ENCODE measurements at places on chromosomes 2 and 18.

GRCh38 chr2:195594919-195595694 is 61.9 kb upstream of the SLC39A10 start:
- H3K4me1 ChIP-seq, result peaks cover 6% of the 10 kb centered on the region
- no peaks in the 10 kb centered on the region for H3K27me3 ChIP-seq
- no peak overlapping the region for H3K27ac ChIP-seq
- no peaks in the 10 kb centered on the region for H3K36me3 ChIP-seq
- DNase-seq, result no peak

DNA sequence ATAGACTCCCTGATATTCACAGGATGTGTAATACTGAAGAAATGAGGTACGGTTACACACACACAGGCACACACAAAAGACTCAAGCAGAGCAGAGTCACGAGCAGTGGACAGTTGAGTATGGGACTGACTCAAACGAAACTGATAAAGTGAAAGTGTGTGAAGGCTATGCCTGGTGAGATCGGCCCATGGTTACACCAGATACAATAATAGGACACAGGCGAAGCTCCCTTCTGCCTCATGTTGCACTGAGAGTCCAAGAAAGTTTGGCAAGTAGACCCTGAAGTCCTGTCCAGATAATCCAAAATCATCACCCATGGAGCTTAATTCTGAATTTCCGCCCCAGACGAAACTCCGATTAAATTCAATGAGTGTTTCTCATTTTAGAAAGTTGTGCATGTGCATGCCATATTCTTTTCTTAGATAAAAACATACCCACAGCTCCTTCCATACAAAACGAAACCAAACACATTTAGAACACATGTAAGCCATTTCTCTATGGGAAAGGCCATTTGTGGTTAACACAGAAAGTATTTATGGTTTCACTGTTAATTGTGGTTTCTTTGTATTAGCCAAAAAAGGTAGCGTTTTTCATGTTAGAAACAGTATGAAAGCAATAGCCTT is 567.6 kb downstream of the PLCL1 start:
- no peak overlapping the region for H3K4me3 ChIP-seq
- no peak for DNase-seq
- H3K36me3 ChIP-seq, result no peaks in the 10 kb centered on the region
- no peaks in the 10 kb centered on the region for H3K27me3 ChIP-seq
- H3K27ac ChIP-seq, result no peak overlapping the region

- H3K36me3 ChIP-seq, result no peaks in the 10 kb centered on the region
- no peaks in the 10 kb centered on the region for H3K27me3 ChIP-seq
- no peaks in the 10 kb centered on the region for H3K4me1 ChIP-seq
- H3K27ac ChIP-seq, result no peak overlapping the region
- H3K4me3 ChIP-seq, result no peak overlapping the region
These were observed 243.9 kb upstream of the TANK start for GRCh38 chr2:160916300-160916699.

DNA sequence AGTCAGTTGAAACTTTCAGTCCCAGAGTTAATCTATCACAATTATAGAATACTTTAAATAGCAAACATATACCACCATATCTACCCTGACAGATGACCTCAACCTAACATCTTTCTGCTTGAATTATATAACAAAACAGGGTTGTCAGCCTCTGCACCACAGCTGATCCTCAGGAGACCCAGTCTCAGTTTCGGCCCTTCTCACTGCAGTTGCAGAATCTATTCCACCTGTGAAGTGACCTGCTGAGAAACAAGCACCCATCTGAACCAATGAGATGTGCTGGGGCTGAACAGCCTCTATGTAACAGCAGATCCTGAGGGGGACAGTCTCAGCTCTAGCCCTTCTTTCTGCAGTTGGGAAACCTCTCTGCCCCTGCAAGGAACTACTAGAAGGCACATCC is 567.6 kb downstream of the KCNJ3 start:
- no peaks in the 10 kb centered on the region for H3K36me3 ChIP-seq
- no peak overlapping the region for H3K4me3 ChIP-seq
- no peaks in the 10 kb centered on the region for H3K27me3 ChIP-seq
- H3K27ac ChIP-seq, result no peak overlapping the region
- DNase-seq, result no peak

GRCh38 chr2:217645896-217646295 is 356.9 kb downstream of the TNS1 start:
- no peaks in the 10 kb centered on the region for H3K27me3 ChIP-seq
- no peaks in the 10 kb centered on the region for H3K36me3 ChIP-seq

GRCh38 chr2:75587954-75588587 is 27.3 kb upstream of the EVA1A start:
- H3K27me3 ChIP-seq, result no peaks in the 10 kb centered on the region
- H3K36me3 ChIP-seq, result no peaks in the 10 kb centered on the region
- no peak overlapping the region for H3K4me3 ChIP-seq
- no peaks in the 10 kb centered on the region for H3K4me1 ChIP-seq
- no peak for DNase-seq
- no peak overlapping the region for H3K27ac ChIP-seq

DNA sequence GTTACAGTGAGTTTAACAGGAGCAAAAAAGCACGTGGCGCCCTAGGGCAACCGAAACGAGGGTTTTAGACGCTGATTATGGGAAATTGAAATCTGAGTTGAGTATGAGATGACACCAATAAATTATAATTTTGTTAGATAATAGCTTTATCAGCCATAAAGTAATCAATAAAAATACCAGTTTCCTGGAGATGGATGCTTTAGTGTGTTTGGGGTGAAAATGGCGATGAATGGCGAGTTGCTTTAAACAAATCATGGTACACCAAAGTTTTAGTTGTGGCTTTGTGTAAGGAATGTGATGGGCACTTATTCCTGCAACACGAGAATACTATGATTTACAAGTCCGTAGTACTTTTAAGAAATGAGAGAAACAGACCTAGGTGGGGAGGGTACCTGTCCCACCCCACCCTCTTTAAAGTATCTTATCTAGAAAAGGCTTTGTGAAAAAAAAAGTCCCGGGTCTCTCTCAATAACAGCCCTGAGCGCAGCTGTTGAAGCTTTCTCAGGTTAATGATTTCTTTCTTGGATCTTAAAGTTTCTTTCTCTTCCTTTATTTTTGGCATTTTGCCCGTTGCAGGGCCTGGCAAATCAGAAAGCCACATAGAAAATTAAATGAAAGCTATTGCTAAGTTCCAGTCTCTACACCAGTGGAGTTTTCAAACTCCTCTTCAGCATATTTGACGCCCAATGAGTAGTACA is 1.5 kb upstream of the RRM2 start:
- H3K27me3 ChIP-seq, result no peaks in the 10 kb centered on the region
- peaks cover 4% of the 10 kb centered on the region for H3K4me1 ChIP-seq
- no peak for DNase-seq
- H3K4me3 ChIP-seq, result peak overlapping the region; percentile 68
